ENCODE measurements at places on chromosomes 7 and 10.

DNA sequence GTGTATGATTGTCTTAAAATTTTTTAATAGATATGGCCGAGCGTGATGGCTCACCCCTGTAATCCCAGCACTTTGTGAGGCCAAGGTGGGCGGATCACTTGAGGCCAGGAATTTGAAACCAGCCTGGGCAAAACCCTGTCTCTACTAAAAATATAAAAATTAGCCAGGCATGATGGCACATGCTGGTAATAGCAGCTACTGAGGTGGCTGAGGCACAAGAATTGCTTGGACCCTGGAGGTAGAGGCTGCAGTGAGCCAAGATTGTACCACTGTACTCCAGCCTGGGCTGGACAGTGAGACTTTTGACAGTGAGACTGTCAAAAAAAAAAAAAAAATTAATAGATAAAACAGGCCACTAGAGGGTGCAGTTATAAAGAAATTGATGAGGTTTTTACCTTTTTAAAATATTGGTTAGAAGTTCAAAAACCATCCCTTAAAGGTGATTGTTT lies 20.5 kb downstream of the NOM1 start:
- peak; percentile 2 for DNase-seq

- DNase-seq = no peak
These were observed 386.4 kb downstream of the SUGCT start for GRCh38 chr7:40520986-40521738.

DNA sequence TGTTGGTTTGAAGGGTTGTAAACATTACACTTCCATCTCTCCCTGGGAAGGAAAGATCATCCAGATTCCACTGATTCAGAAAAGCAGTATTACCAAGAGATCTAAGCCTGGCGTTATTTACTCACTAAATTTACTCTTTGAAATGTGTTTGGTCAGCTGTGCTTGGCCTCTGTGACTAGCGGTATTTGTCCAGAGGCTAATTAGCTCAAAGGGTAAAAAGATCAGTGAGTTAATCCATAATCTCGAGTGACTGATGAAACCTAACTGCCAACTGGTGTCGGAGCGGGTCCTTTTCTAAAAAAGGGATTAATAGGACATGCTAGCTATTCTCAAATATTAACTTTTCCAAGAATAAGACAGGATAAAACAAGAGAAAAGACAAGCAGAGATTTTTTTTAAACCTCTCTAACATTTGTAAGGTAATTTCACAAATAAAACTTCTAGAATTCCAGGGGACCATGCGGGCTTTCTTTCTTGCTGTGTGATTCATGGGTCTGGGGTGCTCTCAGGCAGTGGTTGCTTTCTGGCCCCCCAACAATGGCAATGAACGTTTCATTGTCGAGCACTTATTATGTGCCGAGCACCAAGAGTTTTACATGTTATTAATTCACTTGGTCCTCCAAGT lies 247.3 kb upstream of the AOAH start:
- peak; percentile 49 for DNase-seq

- no peak for DNase-seq
These were observed 264.5 kb downstream of the CELF2 start for GRCh38 chr10:11282156-11282555.

DNA sequence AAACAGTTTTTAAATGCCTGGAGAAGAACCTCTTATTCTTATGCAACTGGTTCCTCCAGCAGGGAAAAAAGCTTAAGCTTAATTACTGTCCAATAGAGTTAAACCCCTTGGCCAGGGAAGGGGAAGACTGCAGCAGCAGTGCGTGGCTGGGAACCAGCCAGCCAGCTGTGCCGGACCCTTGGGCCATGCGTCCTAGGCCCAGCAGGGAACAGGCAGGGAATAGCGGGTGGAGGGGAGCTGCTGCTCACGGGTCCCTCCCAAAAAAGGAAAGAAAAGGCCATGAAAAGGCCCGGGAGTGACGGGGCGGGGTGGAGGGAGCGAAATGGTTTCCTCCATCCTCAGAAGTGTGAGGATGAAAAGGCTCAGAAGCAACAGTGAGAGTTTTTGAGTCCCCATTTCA lies 35.2 kb upstream of the HECW1 start:
- DNase-seq = no peak

- no peak for DNase-seq
These were observed 208.6 kb upstream of the MGMT start for GRCh38 chr10:129258283-129258923.

GRCh38 chr10:68759967-68760366 lies 38.9 kb downstream of the CCAR1 start:
- DNase-seq = no peak

GRCh38 chr10:113691381-113691780 lies 11.7 kb downstream of the CASP7 start:
- no peak for DNase-seq

DNA sequence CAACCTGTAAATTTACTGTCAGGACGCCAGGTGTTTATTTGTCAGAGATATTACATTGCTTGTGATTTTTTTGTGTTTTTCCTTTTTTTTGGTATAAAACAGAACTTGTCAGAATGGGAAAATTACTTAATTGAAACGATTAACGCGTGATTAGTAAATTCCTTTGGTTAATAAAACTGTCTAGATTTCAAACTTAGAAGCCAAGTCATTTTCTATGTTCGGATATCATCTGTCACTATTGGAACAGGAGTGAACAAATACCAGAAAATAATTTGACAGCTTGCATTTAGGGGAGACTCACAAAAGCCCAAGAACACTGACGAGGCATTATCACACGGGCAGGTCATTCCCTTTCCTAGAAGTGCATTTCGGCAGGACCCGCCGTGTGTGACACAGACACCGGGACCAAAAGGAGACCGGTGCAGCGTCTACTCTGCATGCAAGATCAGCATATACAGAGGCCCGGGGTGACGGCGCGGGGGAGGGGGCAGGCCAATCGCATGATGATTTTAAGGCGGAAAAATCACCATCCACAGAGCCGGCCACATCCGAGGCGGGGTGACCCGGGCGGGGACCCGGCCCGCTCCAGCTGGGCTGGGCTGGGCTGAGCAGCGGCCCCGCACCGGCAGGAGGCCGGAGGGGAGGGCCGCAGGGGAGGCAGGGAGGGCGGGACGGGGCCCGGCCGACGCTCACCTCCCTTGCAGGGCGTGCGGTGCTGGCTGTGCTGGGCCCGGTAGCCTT lies 841 bp downstream of the GLUD1 start:
- peak; percentile 20 for DNase-seq

GRCh38 chr10:5742116-5742515 lies 57.5 kb downstream of the TASOR2 start:
- no peak for DNase-seq

DNA sequence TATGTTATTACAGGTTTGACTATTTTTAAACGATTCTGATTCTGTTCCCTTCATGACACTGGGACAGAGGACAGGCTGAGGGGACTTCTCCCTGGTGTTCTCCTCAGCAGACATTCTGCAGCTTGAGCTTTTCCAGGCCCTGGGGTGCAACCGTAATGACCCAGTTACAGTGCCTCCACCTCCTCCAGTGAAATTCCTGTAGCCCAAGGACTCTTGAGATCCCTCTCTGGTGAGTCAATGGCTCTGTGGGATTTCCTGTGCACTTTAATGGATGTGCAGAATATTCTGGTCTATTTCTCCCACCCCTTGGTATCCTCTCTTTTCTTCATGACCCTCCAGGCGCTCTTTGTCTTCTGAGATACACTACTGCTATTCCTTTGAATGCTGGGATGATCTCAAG lies 319.3 kb downstream of the INHBA start:
- no peak for DNase-seq

GRCh38 chr7:104124469-104124868 lies 83.3 kb downstream of the ORC5 start:
- DNase-seq = no peak

All from NCI-H510A treated with DMSO at 0.1 percent for 48 hours (cell line).